ENCODE measurements at places on chromosomes 7 and 10. TPM values are rescaled to one million over a fixed set of nuclear protein-coding genes. Genes with fewer than 3 reads are reported as not detected.

Gene THSD7A
- 0.18 TPM for total RNA-seq

Gene GBX1
- not detected for total RNA-seq

Gene TLL2
- under 0.01 TPM for total RNA-seq

Gene ZNF33A
- total RNA-seq: 14.3 TPM

- no peak for DNase-seq
Measured at GRCh38 chr7:125559921-125560320, 630.3 kb upstream of the POT1 start.

DNA sequence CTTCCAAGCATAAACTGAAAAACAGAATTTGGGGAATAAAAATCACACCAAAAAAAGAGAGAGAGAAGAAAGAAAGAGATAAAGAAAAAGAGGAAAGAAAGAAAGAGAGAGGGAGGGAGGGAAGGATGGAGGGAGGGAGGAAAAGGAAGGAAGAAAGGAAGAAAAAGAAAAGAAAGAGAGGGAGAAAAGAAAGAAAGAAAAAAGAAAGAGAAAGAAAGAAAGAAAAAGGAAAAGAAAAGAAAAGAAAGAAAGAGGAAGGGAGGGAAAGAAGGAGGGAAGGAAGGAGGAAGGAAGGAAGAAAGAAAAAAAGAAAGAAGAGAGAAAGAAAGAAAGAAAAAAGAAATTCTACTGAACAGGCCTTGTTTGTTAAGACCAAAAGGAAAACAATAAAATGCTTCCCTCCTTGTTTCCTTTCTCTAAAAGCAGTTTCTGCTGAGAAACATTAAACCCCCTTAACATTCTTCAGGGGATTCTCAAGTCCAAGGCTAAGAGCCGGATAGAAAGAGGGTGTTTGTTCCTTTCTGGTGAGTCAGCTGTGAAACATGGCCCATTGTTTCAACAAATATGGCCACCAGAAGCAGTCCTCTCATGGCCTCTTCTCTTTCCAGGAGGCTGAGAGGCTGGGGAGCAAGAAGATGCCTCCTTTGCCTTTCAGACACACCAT lies 46.9 kb upstream of the GPAM start:
- peak; percentile 58 for DNase-seq

GRCh38 chr10:86663576-86664339 lies 4.6 kb upstream of the LDB3 start:
- no peak for DNase-seq

DNA sequence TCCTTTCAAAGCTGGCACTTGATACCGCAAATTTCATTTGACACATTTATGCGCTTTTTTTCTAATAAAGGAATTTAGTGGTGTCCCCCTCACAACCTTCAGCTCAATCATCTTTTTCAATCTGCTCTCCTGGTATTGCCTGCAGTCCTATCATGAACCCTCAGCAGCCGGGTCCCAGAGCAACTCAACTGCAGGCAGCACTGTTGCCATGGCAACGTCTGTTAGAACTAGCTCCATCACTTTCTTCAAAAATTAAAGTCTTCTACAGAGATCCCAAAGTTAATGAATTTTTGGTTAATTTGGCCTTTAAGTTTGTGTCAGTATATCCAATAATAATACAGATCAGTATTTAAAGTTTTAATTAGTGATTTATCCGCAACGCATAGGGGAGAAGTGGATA lies 136.1 kb upstream of the TARP start:
- DNase-seq: no peak

DNA sequence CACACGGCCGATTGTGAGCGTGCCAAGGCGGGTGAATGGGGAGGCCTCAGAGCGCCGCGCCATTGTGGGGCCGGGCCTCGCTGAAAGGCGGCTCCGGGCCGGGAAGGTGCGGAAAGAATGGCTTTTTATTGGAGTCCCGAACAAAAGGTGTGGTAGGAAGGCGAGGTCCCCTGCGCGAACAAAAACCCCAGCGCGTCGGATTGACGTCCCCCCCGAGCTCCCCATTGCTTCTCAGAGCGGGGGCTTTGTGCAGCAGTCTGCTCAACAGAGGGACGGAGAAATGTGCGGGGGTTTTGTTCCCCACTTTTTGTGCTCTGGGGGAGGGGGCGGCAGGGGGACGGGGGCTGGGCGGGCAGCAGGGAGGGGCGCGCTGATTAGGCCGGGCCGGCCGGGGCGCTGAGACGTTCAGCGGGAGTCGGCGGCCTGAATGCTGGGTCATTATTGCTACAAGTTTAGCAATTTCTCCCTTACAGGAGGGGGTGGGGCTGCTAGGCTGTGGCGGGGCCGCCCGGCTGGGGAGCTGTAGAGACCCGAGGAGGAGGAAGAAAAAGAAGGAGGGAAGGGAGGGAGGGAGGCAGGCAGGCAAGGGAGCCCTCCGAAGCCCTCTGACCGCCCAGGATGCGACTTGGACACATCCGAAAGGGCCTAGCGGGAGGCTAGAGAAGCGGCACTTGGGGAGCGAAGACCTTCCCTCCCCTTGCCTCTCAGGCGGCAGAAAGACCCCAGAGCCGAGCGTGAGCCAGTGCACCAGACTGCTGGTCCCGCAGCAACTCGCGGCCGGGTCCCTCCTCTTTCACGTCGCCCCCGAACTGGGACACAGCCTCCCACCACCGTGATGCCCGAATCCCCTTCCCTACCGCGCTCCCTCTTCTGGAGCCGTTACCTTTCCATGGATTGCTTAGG lies 4.6 kb downstream of the NKX2-3 start:
- no peak for DNase-seq

- DNase-seq: no peak
Measured at GRCh38 chr10:43866712-43867111, 218.0 kb upstream of the ZNF32 start.
